ENCODE measurements at places on chromosomes 3 and 15.
A peak's percentile ranks its signal among the peaks of the same experiment; 100 is the strongest.

DNA sequence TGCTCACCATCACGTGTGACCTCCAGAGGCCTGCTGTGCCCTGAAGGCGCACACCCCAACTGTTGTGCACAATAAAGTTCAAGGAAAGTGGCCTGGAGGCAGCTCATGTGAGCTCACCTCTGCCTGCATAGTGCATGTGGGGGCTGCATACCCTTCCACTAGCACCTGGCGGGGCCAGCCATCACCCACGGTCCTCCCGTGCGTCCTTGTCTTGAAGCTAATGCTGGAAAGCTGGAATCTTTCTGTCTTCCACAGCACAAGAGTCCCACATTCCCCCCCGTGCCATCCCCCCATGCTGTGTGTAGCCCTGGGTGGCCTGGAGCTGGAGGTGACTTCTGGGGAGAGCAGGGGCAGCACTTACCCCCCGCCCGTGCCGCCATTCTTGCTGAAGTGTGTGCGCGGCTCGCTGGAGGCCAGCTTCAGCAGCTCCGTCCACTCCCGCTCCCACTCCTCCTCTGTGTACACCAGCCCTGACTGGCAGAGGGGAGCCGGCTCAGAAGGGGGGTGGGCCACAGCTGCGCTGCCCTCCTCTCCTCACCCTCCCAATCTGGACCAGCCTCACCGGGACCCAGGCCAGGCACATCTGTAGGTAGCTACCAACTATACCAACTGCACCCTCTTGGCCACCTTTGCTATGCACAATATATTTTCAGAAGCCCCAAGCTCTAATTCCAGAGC is 199.5 kb downstream of the KLF13 start:
- DNase-seq, result no peak

- no peak for DNase-seq
Measured at GRCh38 chr3:94821241-94821640, 758.4 kb downstream of the NSUN3 start.

DNA sequence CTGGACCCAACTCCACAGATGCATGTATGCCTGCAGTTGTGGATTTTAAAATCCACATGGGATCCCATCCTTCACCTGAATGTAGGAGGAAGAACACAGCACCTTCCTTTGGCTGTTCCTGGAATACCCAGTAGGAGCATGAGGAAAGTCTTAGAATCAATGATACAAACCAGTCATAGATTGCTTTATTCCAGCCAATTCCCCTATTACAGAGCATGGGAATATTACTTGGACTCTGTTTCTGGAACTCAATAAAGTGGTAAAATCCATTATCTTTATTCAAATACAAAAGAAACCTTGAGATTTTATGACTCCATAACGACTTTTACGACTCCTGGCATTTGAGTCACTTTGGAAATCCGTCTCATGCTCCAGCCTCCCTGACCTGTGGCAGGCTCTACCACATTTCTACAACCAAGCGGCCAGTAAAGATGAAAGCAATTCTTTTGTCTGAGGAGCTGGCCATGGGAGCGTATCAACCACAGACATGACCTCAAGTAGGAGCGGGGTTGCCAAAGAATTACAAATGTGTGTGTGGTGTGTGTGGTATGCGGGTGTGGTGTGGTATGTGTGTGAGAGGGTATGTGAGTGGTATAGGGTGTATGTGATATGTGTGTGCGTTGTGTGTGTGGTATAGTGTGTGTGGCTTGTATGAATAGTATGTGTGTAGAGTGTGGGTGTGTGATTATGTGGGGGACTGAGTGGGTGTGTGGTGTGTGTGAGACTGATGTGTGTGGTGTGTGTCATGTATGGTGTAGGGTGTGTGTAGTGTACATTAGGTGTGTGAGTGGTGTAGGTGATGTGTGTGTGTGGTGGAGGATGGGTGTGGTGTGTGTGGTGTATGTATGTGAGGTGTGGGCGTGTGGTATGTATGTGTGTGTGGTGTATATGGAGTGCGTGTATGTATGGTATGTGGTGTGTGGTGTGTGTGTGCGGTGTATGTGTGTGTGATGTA is 40.0 kb downstream of the ARRDC4 start:
- no peak for DNase-seq

- DNase-seq, result no peak
Measured at GRCh38 chr15:57635300-57635909, 43.7 kb downstream of the MYZAP start.

DNA sequence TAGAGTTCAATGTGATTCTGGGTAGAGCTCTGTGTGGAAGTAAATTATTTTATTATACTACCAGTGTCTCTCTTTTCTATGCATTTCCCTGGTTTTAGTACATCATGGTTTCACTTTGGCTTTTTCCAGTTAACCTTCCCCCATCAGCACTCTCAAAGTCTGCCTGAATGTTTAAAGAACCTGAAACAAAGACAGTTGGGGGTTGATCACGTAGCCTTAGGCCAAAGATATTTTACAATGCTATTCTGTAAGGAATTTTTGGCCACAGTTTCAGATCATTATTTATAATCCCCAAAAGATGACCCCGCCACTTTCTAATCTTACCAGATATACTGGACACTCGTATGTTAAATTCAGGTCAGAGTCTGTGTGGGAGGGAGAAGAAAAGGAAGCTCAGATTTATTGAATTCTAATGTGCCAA is 156.3 kb upstream of the TMC3 start:
- no peak for DNase-seq

DNA sequence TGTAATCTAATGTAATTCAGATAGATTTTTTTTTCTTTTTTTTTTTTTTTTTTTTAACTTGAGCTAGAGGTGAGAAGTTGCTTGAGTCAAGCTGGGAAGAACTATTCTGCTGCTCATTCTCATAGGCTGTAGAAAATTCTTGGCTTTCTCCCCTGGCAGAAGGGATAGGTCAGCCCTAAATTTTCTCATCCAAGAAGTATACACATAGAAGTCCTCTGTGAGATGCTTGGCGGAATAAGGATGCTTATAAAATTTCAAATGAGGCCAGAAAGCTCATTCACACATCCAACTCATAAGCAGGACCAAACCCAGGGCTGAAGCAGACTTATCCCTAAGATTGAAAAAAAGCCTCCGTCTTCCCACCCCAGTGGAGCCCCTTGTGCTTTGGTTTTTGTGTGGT is 572.5 kb downstream of the SQOR start:
- no peak for DNase-seq

- DNase-seq, result no peak
Measured at GRCh38 chr3:142904639-142905436, 16.0 kb upstream of the PCOLCE2 start.

- no peak for DNase-seq
Measured at GRCh38 chr3:18405141-18405540, 20.0 kb downstream of the SATB1 start.

DNA sequence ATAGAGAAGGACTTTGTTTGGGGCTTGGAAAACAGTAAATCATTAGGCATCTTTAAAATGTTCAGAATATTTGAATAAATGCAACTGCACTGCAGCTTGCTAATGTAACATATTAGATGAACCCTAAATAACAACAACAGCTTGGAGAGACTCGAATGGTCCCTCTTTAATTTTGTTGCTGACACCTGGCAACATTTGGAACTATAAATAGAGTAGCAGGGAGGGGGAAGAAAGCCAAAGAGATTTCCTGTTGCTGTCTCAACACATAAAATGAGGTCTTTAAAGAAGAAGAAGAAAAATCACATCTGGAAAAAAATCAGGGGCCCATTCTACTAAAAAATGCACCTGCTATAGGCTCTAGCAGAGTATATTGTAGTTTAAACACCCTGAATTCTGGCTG is 49.9 kb upstream of the DPPA4 start:
- DNase-seq, result no peak

- DNase-seq, result no peak
Measured at GRCh38 chr3:131620977-131621376, 118.2 kb upstream of the MRPL3 start.

GRCh38 chr3:127829537-127829936 is 7.2 kb upstream of the MGLL start:
- no peak for DNase-seq

DNA sequence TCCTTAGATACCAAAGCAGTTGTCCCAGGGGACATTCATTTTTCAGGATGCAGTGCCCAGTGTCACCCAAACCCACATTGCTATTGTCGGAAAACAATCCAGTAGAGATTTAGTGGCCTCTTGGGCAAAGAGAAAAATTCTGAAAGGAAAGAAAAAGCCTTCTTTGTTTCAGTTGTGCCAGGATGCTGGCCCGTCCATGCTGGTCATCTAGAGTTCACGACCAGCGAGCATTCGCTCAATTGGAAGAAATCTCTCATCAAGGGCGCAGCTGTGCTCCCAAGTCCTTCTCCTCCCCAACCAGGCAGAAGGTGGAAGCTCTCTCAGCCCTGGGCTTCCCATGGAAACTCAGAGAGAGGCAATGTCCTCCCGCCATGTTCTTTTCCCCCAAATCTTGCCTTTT is 123.7 kb downstream of the MTHFS start:
- no peak for DNase-seq

DNA sequence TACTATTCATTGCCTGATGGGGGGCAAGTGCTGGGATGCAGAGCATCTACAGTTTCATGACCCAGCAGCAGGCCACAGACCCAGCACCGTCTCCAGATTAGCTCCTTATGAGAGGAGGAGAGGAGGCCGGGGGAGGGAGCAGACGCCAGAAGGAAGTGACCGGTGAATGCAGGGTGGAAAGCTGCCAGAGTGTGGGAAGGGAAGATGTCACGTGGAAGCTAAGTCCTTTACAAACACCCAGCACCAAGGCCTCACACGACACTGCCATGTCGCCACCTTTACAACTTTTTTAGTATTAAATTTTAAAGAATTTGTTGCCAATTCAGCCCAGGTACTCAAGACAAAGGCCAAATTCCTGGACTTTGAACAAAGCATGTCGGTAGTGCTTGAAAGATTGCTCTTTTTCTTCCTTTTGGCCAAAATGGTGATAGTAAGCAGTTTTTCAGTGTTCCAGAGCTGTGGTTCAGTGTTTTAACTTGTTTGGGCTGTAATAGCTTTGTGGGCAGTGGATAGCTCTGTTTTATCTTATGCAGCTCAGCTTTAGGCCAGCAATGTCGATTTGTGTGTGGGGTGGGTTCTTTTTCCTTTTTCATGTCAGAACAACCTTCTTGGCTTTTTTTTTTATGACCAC is 58.2 kb downstream of the ZBTB38 start:
- no peak for DNase-seq

DNA sequence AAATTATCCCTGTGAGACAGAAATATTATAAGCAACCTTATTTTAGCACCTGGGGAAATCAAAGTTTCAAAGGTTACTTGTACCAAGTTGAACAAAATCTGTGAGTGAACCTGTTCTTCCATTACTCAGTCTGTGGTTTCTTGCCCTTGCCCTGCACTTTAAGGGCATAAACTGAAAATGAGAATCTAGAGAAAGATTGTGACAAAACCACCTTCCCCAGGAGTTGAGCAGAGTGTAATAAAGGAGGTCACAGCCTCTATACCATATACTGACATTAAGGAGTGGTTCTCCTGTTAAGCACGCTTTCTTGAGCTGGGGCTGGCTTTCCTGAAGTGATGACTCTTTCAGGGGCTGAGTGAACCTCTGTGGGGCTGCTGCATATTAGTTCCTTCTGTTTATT is 143.4 kb downstream of the PDCD6IP start:
- DNase-seq, result no peak

GRCh38 chr15:40743921-40744814 is 10.9 kb downstream of the RMDN3 start:
- DNase-seq, result peak; percentile 55

DNA sequence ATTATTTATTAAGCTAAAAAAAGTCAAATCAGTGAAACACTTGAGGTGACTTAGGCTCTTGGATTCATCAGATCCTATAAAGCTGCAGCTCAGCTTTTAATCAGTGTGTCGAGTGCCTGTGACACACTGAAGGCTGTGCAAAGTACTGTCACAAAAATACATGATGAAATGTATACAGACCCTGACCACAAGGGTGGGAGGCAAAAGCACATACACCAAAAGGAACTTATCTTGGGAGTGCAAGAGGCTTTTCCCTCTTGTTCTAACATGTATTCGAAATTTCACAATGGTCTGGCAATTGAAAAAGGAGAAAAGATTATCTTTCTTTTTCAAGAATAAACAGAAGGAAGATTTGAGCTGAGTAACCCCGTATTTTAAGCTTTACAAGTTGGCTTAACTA is 35.9 kb downstream of the VGLL4 start:
- DNase-seq, result no peak

DNA sequence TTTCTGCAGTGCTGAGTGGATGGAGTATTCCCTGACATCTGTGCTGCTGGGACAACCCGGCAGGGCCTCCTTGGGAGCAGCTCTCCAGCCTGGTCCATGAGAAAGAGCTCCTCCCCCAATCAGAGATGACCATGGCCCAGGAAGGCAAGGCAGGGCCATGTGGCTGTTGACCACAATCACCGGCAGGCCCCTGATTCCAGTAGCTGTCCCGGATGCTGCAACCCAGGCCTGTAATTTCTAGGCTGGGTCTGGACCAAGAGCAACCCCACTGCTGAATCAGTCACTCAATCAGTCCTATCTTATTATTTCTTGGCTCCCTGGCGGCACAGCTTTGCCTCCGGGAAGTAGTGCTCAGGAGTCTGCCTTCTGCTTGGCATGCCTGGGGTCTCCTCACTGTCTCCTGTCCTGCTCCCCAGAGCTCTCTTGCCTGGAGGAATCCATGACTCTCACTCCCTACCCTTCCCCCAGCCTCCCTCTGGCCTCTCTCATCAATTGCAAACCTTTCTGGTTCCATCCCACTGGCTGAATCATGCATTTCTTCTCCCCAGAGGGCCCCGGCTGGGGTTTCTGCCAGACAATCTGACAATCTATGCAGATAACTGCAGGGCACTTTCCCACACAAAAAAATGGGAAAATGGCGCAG is 32.6 kb upstream of the ITGA11 start:
- no peak for DNase-seq

- no peak for DNase-seq
Measured at GRCh38 chr3:172285844-172286243, 162.4 kb downstream of the GHSR start.

GRCh38 chr3:188007897-188008296 is 146.1 kb upstream of the LPP start:
- no peak for DNase-seq

- no peak for DNase-seq
Measured at GRCh38 chr15:44801364-44801763, 65.0 kb downstream of the TRIM69 start.

DNA sequence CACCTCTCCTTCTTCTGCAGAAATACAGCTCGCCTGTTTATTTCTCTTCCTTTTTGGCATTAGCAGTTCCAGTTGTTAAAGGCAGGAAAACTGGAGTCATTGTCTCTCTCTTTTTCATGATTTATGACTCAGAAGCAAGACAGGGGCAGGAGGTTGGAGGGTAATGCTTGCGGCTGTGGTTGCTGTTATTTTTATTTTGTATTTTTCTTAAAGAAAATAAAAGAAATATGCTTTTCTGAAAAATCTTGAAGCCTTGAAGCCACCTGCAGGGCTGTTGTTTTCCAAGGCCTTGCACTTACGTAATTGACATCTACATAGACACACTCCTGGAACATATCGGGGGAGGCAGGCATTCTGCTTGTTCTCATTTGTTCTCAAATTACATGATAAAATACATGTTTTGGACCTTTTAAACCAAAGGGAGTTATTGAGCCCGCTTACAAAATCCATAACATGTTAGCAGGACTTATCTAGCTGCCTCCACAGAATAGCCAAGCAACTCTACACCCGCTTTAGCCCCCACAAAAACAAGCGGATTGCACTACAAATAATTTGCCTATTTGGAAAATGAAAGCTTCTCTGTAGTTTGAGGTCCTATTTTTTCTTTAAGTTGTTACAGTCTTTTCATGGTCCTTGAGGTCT is 1004.6 kb upstream of the NR2F2 start:
- DNase-seq, result no peak

Data from activated T-cell treated with anti-CD3 and anti-CD28 coated beads for 48 hours (primary cell).